H4 (cell line): ENCODE measurements at places on chromosomes 7 and 10.
A peak's percentile ranks its signal among the peaks of the same experiment; 100 is the strongest.

GRCh38 chr7:74256491-74257408, 2.6 kb upstream of the RFC2 start:
- DNase-seq, result peak; percentile 42

DNA sequence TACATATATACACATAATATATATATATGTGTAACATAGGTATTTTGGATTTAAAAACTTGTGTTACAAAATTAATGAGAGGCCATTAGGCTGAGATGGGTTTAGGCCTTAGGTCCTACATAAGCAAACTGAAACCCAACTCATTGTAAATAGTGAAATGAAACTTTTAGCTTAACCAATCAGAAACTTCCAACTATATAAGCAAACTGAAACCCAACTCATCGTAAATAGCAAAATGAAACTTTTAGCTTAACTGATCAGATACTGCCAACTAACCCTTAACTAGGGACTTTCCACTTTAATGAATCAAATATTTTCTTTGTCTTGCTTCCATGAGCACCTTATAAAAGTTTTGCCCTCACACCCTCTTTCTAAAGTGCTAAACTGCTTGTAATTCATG, 17.3 kb upstream of the SAMD9L start:
- DNase-seq, result peak; percentile 49

GRCh38 chr7:50212666-50213621, 91.6 kb upstream of the IKZF1 start:
- DNase-seq, result no peak

DNA sequence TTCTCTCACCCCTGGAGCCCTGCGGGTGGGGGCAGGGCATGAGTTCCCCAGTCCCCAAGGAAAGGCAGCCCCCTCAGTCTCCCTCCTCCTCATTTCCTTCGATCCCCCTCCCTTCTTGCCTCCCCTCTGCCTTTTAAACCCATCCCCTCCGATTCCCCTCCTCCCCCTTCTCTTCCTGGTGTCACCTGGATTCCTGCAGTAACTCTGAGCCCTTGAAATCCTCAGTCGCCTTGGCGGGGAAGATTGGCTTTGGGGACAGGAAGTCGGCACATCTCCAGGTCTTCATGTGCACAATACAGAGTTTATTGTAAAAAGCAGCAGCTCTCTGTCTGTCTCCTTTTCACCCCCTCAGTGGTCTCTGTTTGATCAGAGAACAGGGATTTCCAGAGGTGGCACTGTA, 1.3 kb upstream of the MUC12 start:
- DNase-seq, result no peak

DNA sequence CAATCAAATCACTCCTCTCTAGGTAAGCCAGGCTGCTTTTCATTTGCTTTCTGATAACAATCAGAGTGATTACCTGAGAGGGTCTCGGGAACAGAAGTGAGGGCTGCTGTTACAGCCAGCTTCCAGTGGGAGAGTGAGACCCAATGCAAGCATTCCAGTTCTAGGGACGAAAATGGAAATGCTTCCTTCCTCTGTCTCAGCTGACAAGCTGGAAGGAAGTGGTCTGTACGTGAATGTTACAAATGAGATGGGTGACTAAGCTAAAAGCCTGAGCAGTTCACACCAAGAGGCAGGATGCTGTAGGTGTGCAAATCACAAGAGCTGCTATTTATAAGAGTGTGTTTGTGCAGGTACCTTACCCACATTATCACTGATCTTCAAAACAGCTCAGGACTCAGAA, 772.4 kb downstream of the GRID1 start:
- peak; percentile 34 for DNase-seq
